ENCODE measurements at places on chromosomes 4 and X.

DNA sequence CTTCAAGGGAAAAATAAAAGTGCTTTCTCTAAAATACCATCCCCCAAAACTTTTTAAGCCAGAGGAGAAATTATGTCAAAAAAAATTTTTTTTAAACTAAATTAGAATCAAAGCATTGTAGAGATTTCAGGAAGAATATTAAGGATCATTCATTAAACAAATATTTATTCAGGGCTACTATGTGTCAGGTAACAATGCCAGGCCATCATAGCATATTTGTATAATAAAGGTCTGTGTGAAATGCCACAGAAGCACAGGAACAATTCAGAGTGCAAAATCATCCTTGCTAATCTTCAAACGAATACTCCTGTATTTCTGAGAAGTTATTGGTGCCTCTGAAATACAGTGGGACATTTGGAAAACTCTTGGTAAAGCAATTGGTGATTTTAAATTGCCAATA is 2.0 kb downstream of the CCDC160 start:
- DNase-seq, result no peak

GRCh38 chr4:188015025-188015940 is 19.7 kb downstream of the ZFP42 start:
- DNase-seq, result no peak

GRCh38 chr4:175048906-175049305 is 130.7 kb downstream of the ADAM29 start:
- DNase-seq, result no peak

- DNase-seq, result no peak
These were observed 123.2 kb downstream of the BMPR1B start for GRCh38 chr4:94880956-94881355.

DNA sequence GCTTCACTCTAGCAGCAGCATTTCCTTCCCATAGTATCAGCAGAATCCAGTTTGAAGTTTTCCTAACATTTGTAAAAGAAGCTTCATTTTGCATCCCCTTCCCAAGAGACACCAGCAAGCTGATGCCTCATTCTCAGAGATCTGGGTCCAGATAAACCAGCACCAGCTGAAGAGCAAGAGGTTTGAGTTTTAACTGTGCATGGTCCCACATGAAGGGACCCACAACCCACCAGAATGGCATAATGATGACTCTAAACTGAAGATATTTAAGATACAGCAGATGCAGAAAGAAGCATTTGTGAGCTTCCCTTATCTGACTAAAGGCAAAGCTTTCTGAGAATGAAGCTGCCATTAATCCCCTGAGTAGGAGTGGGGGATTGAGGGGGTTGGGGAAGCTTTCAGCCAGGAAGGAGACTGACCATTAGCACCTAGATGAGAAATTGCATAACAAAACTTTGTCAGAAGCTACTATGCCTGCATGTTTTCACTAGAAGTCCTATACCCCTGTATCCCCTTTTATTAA is 18.6 kb downstream of the NUDT6 start:
- no peak for DNase-seq

Measured in pulmonary artery endothelial cell (primary cell).